ENCODE measurements at places on chromosomes 13 and 19.

DNA sequence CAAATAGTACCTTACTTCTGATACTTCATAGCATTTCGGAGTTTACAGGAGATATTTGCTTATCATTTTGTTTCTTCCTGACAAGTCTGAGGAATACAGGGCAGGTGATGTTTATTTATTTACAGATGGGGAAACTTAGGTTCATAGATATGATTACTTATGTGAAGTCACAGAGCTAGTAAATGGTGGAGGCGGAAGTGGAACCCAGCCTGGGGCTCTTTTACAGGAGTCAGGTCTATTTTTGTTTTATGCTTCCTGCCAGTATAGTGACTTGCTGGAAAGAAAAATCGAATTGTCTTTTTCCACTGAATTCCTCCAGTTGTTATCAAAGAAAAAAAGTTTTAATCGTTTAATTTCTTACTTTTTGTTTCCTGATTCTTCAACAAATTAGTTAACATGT lies 66.5 kb downstream of the DGKH start:
- no peak for DNase-seq

- no peak for DNase-seq
These were observed 10.6 kb downstream of the SCGB2B2 start for GRCh38 chr19:34666200-34666957.

DNA sequence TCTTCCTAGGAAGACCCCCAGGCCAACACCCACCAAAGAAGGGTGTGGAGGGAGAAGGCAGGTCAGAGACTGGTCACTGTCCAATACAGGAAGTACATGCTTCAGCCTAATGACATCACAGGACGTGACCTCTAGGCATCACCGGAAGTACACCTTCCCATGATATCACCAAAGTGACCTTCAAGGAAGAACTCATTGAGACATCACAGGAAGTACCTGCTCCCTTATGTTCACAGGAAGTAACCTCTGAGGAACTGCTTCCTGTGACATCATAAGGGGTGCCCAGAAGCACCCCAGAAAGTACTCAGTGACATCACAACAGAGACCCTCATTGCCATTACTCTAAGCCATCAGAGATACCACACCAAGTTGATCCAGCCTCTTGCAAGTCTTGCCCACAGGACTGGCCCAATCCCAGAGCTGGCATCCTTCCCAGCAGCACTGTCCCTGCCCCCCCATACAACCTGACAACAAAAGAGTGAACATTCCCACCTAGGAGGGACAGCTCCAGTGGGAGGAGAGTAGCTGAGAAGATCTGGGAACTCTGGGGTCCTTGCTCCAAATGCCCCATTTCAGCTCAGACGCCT lies 24.2 kb upstream of the NANOS2 start:
- no peak for DNase-seq

- no peak for DNase-seq
These were observed 418.2 kb downstream of the KLF12 start for GRCh38 chr13:73715911-73716510.

- DNase-seq: no peak
These were observed 124.5 kb downstream of the ITGBL1 start for GRCh38 chr13:101576977-101577376.

GRCh38 chr13:51618626-51619025 lies 34.4 kb downstream of the WDFY2 start:
- no peak for DNase-seq

GRCh38 chr13:97570442-97570841 lies 136.5 kb downstream of the RAP2A start:
- no peak for DNase-seq

DNA sequence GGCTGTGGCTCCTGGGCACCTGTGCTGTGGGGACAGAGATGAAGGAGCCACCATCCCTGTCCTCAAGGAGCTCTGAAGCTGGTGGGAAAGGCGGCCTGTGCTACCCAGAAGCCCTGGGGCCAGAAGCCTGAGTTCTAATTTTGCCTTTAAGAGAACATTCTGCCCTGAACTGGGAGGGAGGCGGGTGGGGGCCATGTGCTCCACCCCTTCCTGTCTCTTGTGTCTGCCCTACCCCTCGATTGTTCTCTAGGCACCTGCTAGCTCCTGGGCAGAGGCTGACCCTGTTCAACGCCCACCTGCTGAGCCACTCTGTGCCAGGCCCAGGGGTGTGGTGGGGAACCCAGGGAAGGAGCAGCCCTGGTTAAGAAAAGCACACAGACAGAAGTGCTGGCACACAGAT lies 5.9 kb downstream of the TRAPPC6A start:
- DNase-seq: no peak

DNA sequence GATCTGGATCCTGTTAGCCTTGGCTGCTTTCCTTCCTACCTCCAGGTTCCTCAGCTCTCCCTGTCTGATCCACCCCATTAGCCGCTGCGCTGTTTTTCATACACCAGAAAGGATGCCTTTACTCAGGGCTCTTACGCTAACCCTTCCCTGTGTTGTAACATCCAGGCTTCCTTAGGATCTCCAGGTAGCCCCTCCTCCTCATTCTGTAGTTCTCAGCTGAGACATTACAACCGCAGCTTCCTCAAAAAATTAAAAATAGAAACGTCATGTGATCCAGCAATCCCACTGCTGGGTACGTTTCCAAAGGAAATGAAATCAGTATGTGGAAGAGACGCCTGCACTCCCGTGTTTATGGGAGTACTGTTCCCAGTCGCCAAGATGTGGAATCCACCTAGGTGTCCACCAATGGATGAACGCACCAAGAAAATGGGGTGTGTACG lies 18.4 kb upstream of the MYADM start:
- DNase-seq: no peak

DNA sequence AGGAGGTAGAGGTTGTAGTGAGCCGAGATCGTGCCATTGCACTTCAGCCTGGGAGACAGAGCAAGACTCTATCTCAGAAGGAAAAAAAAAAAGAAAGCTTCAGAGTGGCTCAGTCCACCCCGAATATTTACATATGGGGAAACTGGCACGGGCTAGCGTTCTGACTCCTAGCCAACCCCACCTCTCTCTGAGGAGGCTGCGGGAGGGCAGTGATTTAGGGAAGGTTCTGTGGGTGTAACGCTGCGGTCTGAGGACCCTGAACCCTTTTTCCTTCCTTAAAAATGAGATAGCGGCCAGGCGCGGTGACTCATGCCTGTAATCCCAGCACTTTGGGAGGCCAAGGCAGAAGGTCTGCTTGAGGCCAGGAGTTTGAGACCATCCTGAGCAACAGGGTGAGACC lies 5.0 kb downstream of the LRRC25 start:
- DNase-seq: no peak

DNA sequence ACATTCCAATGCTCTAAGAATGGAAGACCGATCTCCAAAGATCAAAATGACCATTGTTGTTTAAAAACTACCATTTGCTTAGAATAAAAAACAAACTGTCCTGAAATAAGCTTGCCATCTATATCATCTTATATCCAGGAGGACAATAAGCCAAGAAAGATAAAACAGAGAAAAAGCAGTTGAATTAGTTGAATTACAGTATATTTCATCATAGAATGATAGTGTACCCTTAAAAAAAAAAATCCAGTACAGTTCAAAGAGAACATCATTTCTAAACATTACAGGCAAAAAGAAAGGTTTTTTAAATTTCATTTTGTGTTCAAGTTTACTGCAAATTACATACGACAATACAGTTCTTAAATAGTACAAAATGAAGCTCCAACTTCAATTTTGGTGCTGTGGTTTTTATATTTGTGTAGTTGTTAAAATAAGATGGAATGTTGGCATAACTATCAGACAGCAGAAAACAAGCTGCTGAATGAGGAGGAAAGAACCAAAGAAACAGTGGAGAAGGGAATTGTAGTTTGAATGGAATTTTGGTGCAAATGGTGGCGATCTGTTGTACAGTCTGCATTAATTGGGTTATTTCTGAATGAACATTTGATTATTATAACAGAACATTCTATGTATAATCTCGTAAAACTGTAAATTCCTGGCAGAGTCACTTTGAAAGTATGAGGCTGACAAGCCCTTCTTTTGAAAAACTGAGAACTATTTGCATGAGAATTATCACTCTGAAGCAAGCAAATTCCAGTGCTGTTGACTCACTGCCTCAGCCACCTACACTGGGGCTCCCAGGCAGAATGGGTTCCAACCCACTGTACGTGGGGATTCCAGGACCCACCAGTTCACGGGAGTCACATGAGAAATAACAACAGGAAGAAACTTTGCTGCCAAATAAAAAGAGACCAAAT lies 37.7 kb downstream of the LHFPL6 start:
- DNase-seq: no peak

DNA sequence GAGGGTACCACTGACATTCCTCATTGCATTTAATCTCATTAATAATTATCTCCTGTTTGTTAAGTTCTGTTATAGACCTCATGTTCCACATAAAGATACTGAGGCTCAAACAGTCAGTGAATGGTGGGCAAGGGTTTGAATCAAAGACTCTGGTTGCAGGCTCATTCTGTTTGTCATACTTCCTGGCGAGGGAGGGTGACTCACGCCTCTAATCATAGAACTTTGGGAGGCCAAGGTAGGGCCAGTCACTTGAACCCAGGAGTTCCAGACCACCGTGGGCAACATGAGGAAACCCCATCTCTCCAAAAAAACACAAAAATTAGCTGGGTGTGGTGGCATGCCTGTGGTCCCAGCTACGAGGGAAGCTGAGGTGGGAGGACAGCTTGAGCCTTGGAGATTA lies 220.7 kb upstream of the MIR17HG start:
- DNase-seq: no peak

DNA sequence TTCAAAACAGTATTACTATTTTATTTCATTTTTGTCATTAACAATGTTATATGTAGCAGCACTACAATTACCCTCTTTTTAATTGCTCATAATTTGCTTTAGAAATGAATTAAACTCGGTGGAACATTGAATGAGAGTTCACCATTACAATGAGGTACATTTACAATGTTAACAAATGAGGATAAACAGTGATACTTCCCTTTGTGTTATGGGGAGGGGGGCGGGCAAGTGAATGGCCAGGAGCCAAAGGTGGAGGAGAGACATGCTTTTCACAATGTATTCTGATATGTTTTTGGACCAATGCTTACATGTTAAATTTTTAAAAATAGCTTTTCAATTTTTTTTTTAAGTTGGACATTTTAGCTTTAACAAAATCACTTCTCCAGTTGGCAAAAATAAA lies 34.2 kb downstream of the NALCN start:
- no peak for DNase-seq

GRCh38 chr13:43238341-43239083 lies 215.1 kb downstream of the DNAJC15 start:
- DNase-seq: no peak

DNA sequence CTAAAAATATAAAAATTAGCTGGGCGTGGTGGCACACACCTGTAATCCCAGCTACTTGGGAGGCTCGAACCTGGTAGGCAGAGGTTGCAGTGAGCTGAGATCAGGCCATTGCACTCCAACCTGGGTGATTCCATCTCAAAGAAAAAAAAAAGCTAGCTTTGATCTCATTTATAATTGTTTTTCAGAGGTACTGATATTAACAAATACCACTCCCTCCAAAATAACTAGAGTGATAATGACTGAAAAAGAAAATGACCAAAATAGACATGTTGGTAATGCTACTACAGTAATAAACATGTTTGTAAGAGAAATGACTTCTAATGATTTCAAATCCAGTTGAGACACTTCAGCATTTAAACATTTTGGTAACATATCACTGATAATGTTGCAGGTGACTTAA lies 13.0 kb downstream of the PDCD5 start:
- no peak for DNase-seq

- no peak for DNase-seq
These were observed 35.1 kb downstream of the USPL1 start for GRCh38 chr13:30652746-30653386.

DNA sequence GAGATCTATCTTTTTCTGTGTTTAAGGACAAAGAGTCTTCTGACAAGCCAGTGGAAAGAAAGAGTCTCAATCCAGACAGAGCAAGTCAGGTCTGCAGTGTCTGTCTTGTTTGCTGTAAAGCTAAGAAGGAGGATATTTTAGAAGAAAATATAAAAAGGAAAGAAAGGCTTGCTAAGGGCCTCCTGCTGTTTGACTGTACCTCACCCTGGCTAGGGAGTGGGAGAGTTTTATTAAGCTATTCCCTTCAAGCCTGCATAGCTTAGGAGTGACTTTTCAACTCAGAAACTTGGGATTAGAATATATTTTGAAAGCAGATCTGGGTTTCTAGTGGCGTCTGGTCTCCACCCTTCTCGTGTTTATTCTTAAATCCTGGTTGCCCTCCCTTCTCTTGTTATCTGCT lies 460.0 kb downstream of the COG6 start:
- DNase-seq: no peak

DNA sequence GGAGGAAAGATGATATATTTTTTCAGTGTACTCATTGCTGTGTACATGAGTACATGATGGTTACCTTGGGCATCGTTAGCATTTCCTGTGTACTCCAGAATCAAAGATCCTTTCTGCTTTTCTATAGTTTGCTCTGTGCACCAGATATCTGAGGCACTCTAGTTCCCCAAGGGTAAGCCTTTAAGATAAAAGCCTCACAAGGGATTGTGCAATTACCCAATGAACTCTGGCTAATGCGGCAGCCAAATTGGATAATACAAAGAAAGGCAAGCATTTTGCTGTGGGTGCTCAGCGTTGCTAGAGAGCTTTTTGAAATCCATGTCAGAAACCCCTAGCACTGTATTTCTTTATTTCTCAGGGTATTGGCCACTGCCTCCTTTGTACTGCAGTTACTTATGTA lies 2.9 kb downstream of the CYSLTR2 start:
- DNase-seq: no peak

GRCh38 chr13:77863144-77863543 lies 55.5 kb downstream of the EDNRB start:
- DNase-seq: no peak

DNA sequence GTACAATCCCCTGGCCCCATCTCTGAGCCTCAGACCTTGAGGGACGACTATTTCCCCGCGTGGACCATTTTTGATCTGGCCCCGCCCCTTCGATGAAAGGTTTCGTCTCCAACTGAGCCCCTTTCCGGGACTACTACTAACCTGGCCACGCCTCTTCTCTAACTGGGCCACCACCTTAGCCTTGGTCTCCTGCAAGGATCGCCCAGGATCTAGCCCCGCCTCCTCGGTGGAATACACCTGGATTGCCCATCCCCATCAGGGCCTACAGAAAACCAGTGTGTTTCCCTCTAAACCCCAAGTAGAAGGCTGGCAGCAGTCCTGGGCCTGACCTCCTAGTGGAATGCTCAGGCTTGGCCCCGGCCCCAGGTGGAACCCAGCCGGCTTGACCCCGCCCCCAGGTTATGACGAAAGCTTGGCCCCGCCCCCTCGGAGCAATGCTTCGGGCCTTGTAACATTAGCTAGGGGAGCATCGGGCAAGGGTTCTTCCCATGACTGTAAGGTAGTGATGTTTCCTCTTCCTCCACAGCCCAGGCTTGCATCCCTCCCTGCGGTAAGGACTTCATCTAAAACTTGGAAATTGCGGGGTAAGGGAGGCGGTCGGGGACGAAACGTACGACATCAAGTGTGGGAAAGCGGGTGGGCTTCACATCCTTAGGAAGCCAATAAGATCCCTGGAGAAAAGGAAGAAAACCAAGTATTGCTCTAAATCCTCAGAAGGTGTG lies 9.1 kb downstream of the SPACA6 start:
- no peak for DNase-seq

- DNase-seq: no peak
These were observed 250.0 kb downstream of the DNAJC15 start for GRCh38 chr13:43273362-43273761.

- DNase-seq: no peak
These were observed 1.7 kb downstream of the PROSER1 start for GRCh38 chr13:39036212-39036611.

GRCh38 chr19:18617562-18617961 lies 4.9 kb downstream of the TMEM59L start:
- no peak for DNase-seq

- DNase-seq: no peak
These were observed 116.2 kb downstream of the KLF12 start for GRCh38 chr13:74018062-74018431.

GRCh38 chr13:32837973-32838927 lies 178.0 kb upstream of the KL start:
- no peak for DNase-seq
